ENCODE measurements at places on chromosomes 6 and 20.

DNA sequence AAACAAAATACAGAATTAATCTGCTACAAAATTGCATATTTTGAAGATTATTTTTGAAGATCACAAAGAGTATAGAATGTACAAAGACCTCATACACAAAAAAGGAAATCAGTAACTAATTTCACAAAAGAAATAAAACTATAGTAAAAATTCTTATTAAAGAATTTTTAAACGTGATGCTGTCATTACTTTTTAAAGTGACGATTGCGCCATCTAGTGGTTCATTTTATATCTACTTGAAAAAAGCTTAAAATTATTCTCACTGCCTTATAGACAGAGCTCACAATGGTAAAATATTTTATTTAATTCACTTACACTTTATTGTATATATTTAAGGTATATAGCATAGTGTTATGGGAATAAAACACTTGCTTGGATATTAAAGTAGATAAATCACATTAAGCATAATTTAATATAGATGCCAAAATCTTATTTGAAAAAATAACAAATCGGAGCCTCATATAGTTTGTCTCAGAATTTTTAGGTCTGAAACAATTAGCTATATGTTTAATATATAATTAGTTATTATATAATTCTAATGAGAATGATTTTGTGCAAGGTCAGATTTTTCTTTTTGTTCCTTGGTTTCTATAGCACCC, 128.8 kb downstream of the PHF3 start:
- no peak for DNase-seq

GRCh38 chr6:43016943-43017334, 2.9 kb downstream of the KLHDC3 start:
- DNase-seq, result no peak

GRCh38 chr6:168554472-168554871, 113.5 kb downstream of the SMOC2 start:
- no peak for DNase-seq

DNA sequence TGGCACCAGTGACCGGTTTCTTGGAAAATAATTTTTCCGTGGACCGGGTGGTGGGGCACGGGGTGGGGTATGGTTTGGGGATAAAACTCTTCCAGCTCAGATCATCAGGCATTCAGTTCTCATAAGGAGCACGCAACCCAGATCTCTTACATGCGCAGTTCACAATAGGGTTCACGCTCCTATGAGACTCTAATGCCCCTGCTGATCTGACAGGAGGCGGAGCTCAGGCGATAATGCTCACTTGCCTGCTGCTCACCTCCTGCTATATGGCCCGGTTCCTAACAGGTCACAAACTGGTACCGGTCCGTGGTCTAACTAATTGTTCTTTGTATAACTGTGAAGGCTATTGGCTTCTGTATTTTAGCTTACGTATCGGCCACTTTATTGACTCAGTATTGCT, 51.7 kb downstream of the VSTM2L start:
- DNase-seq, result no peak

DNA sequence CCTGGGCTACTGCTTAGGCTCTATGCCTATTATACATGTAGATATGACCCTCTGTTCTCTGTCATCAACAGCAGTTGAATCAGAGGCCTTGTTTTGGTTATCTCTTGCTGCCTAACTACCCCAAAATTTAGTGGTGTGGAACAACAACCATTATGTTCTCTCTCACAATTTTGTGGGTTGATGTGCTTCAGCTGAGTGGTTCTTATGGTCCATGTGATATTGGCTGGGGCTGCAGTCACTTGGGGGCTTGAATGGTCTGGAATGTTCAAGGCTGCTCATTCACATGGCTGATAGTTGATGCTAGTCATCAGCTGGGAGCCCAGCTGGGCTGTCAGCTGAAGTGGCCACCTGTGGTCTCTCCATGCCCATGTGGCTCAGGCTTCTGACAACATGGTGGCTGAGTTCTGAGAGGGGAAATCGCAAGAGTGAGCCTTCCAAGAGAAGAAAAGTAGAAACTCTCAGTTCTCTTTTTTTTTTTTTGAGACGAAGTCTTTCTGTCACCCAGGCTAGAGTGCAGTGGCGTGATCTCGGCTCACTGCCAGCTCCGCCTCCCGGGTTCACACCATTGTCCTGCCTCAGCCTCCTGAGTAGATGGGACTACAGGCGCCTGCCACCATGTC, 47.8 kb downstream of the SHLD1 start:
- no peak for DNase-seq

DNA sequence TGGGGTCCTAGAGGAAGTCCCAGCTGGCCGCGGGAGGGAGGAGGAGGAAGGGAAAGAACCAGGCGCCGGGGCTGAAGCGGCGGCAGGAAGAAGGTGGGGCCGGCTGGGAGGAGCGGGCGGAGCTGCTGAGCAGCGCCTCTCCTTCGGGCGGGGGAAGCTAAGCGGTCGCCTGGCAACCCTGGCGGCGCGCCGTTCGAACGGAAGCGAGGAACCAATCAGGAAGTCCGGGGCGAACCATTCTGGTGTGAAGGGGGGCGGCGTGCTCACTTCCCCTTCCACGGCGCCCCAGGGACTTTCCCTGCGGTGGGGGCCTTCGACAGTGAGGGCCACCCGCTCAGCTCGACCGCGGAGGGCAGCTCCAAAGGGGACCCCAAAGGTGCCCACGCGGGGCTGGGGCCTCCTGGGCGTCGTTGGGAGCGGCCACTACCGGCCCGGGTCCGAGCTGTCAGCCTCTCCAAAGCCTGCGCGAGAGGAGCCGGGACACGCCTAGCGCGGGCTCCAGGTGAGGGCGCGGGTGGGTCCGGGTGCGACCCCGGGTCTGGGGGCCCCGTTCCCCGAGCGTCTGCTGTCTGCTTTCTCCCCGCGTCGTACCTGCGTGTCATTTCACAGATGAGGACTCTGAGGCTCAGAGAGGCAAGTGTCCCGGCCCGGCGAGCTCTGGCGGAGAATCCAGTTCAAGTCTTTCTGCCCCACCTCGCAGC, at the start of gene FAM110A:
Gene FAM110A, plus strand, starts transcription at position 266 of the 701 bp plus-strand sequence. CDS start 11,090 bp downstream, outside the sequence.
- peak; percentile 96 for DNase-seq

DNA sequence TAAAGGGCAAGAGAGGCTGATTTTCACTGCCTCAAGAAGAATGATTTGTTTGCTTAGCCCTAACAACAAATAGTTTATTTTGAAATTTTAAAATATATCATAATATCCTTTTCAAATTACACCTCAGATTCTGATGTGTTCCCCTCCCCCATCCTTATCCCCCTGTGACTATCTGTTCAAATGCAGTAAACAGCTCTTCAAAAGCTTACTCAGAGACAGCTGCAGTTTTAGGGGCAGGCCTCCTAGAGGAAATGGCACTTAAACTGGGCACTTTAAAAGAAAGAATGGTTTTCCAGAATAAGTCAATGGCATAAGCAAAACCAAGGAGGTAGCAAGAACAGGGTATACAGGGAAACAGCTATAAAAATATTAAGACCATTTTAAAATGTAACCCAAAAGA, 118.6 kb upstream of the UST start:
- DNase-seq, result no peak

DNA sequence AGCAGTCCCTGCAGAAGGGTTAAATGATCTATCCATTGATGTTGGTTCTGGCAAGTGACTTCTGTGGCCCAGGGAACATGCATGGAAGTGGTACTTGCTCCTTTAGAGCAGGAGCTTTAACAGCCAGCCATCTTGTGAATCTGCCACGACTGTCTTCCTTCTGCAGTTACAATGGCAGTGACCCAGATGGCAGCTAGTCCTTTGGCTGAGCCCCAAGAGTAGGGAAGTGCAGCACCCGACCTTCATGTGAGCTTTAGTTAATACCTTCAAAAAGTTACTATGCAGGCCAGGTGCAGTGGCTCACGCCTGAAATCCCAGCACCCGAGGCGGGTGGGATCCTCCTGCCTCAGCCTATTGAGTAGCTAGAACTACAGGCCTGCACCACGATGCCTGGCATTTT, 66.4 kb downstream of the POPDC3 start:
- DNase-seq, result no peak

GRCh38 chr6:14146506-14147096, 29.0 kb downstream of the CD83 start:
- DNase-seq, result no peak

- no peak for DNase-seq
Observed at GRCh38 chr6:170205126-170205525, 85.8 kb downstream of the DLL1 start.

DNA sequence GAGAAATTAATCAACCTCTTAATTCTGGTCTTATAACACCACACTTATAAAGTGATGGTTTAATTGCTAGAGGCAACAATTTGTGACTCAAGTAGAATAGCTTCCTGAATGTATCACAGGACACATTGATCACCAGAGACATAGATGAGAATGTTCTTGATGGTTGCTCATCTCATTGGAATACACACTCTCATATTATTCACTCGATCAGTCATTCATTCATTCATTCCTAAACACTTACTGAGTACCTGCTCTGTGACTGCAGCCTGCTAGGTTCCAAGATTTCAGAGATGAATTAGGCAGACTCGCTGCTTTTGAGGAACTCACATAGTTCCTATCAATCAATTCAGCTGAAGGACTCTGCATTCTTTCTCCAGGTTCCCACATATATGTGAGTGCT, 365.1 kb upstream of the SOX4 start:
- DNase-seq, result no peak

DNA sequence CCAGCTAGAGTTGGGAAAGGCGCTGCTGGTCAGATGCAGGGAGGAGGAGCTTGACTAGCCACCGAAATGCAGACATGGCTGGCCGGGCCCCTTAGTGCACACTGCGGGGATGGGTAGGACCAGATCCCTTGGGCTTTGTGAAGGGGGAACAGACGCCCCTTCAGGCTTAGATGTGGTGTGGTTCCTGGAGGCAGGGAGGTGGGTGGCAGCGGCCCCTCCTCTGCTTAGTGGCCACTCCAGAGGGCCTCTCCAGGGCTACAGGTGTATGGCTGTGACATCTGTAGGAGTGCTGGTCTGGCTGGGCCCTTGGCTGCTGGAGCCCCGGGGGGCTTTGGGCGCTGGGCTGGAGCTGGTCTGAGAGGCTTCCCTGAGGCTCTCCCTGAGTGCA, 5.9 kb downstream of the CCND3 start:
- DNase-seq, result peak; percentile 19

DNA sequence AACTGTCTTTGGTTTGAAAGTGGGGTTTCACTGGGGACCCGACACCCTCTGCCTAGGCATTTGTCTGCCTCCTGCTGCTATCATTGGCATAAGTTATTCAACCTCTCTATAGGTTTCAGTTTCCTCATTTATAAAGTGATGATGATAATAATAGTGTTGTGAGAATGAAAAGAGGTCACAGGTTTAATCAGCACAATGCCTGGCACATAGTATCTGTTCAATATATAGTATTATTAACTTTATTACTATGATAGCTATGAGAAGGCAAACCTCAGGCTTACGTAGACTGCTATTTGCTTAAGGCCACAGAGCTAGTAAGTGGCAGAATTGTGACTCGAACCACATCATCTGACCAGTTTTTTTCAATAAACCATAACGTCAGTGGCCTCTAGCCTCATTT, 256.8 kb downstream of the CDKAL1 start:
- no peak for DNase-seq

GRCh38 chr6:22499815-22500214, 69.6 kb upstream of the HDGFL1 start:
- DNase-seq, result no peak

- DNase-seq, result peak; percentile 46
Observed at GRCh38 chr6:13398421-13398994, 70.2 kb upstream of the TBC1D7 start.

GRCh38 chr6:34246563-34247391, 2.0 kb downstream of the SMIM29 start:
- DNase-seq, result peak; percentile 71

GRCh38 chr20:49620364-49621240, 52.7 kb upstream of the PTGIS start:
- DNase-seq, result no peak

DNA sequence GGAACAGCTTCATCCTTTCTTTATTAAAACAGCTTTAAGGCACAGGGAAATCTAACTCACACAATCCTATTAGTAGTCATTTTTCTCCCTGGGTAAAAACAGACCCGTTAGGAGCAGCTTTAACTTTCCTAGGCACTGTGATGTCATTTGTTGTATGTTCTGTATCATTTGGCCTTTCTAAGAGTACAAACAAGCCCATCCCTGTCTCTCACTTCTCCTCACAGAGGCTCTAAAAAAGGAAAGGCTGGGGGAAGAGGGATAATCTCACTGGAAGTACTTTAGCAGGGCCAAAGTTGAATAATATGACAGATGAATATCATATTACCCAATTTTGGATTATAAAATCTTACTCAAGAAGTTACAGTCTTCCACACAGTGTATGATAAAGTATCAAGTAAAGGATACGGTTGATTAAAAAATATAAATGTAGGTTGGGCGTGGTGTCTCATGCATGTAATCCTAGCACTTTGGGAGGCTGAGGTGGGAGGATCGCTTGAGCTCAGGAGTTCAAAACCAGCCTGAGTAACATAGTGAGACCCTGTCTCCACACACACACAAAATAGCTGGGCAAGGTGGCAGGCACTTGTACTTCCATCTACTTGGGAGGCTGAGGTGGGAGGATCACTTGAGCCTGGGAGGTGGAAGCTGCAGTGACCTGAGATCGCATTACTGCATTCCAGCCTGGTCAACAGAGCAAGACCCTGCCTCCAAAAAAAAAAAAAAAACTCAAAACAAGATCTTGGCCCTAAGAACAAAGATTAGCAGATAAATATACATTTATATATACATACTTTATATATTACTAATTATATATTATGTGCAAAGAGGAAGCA, 7.9 kb downstream of the NUDT3 start:
- DNase-seq, result no peak

DNA sequence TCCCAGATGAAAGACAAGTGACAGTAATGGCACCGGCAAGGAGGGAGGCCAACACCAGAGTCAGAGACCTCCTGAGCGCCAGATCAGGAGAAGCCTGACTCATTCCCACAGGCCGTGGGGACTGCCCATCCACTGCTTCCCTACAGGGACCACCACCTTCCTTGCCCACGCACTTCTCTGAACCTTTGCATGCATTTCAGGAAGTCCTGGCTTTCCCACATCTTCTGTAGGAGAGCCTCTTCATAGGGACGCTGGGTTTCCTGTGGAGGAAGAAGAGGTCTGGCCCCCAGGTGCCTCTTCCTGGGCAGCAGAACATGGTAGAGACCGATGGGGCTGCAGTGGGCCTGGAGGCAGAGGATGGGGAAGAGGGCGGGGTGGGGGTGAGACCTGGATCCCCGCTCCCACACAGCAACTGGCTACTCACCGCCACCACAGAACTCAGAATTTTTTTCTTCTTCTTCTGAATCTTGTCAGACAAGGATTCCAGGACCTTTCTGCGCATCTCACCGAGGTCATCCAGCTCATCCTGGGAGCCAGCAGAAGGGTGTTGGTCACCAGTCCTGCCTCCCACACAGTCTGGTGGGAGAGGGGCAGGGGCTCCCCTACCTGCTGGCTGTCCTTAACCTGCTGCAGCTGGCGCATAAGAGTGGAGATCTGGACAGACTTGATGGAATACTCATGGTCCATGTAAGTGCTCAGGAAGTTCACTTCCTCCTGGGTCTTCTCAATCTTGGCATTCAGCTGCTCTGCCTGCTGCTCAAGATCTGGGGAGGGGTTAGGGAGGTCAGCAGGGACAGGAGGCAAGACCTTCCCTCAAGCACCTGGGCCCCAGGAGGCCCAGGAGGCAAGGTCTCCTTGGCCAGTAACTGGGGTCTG, 13.7 kb downstream of the C20orf96 start:
- DNase-seq, result no peak

GRCh38 chr6:158805698-158806377, 13.3 kb downstream of the EZR start:
- no peak for DNase-seq

GRCh38 chr6:106247293-106247692, 78.3 kb downstream of the ATG5 start:
- DNase-seq, result no peak

- no peak for DNase-seq
Observed at GRCh38 chr6:52502306-52503029, 74.4 kb downstream of the TRAM2 start.

GRCh38 chr6:156582509-156582992, 194.6 kb upstream of the ARID1B start:
- DNase-seq, result no peak

Data from WTC11 (cell line).